HepG2 (cell line): ENCODE measurements at places on chromosomes 11 and 22. TPM values are rescaled to one million over a fixed set of nuclear protein-coding genes. Genes with fewer than 3 reads are reported as not detected.
A peak's percentile ranks its signal among the peaks of the same experiment; 100 is the strongest.

Gene CTSC
- polyA plus RNA-seq, result 151 and 210 TPM in 2 replicates

Gene DDX25
- 0.13 and 0.17 TPM in 2 replicates for polyA plus RNA-seq

Gene DLG2
- polyA plus RNA-seq, result 0.34 and 0.46 TPM in 2 replicates

GRCh38 chr11:118896472-118896913, 12.8 kb downstream of the CXCR5 start:
- DNase-seq, result no peak

DNA sequence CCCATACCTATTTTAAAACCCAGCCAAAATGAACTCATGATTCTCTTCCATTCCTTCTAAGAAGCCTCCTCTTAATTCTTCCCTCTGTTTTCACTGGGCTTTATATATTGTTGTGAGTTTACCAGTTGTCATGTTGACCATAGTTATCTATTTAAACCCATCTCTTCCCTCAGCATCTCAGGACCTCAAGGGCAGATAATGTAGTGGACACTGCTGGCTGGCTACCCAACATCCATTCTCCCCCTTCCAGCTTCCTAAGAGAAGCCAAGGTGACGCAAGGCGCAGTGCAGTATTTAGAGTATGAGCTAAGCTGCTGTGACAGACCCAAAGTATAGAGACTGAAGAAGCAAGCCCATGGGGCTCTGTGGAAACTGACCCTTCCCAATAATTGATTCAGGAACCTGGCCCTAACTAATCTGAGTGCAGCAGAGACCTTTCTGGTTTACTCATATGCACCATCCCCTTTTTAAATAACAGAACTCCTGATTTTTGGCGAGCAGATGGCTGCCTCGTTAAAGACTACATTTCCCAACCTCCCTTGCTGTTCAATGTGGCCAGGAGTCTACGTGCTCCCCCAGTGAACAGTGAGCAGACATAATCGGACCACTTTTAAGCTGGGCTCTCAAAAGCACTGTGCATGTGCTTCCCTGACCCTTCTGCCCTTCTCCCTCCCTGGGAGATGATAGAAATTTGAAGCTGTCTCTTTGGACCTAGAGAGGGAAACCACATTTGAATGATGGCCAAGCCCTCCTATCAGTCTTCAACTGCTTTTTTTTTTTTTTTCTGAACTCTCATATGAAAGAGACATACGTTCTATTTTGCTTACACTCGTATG, 28.1 kb upstream of the CREB3L1 start:
- DNase-seq, result no peak

DNA sequence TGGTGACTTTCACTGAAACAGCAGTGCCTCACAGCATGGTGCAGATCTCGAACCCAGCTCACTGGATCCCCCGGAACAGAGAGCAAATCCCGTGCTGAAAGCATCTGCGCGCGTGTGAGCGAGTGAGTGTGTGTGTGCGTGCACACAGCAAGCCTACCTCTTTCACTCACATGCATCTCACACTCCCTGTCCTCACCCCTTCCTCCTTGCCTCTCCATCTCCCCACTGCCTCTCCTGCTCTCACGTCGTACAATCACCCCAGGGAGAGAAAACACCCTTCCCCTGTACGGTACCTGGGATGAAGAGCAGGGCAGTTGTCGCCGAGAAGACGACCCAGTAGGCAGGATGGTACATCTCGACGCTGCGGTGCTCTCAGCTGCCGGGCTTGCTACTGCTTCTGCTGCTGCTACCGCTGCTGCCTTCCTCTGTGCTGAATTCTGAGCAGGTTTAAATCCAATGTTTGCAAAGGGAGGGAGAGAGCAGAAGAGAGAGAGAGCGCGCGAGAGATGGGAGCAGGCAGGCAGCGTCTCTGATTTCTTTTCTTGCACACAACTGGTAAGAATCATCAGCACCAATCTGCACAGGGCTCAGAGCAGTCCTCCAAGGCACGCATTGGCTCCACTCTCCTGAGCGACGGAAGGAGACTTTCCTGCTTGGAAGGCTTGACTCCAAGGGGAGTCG, at the start of gene OPCML:
Gene OPCML (minus strand): TSS at position 531 of the 681 bp plus-strand sequence.
- no peak for DNase-seq

DNA sequence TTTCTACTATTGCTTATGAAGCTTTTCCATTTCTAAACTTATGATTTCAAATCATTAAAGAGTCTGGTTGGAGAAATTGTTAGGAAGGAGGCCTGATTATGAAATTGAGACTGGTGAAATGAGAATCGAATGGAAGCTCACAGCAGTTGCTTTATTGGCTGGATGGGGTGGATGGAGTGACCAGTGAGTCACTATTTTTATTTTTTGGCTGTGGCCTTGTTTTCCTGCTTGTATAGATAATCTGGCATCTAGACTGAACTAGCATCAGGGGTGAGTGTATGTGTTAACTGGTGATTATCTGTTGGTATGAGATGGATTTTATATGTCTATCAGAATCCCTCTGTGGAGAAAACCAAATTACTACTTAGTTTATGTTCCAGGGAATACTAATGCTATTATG, 36.2 kb downstream of the UVRAG start:
- no peak for DNase-seq

DNA sequence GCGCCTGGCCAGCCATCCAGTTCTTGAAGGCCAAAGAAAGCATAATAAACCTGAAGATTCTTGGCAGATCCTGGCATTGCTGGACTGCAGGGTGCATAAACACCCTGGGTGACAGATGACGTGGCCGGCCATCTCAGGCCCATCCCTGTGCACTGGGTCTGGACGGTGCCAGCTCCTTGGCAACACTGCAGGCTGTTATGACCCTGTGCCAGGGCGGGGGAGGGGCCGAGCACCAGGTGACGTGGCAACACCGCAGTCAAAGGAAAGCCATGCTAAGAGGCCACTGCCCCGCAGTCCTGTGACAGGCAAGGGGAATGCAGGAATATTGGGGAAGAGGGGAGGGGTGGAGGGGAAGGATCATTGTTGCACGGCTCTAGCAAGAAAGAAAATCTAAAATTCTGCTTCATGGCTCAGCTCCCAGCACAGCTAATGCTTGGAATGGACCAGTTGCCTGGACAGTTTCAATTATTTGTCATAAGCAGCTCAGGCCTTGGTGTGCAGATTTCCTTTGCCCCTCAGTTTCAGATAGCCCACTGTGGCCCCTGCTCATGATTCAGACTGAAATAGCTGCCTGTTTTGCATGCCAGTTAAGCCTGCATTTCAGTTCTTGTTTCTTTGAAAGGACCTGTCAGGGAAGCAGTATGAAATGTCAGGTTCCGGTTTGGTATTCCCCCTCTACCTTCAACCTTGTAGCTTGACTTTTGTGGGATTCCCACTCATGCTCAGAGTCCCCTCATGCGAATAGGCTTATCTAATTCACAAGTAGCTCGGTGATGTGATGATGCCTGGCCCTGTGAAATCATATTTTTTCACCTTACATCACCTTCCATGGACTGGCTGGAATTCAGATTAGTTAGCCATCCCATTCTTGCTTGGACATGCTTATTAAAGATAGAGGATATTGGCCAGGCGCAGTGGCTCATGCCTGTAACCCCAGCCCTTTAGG, 29.7 kb upstream of the DDX6 start:
- DNase-seq, result no peak

DNA sequence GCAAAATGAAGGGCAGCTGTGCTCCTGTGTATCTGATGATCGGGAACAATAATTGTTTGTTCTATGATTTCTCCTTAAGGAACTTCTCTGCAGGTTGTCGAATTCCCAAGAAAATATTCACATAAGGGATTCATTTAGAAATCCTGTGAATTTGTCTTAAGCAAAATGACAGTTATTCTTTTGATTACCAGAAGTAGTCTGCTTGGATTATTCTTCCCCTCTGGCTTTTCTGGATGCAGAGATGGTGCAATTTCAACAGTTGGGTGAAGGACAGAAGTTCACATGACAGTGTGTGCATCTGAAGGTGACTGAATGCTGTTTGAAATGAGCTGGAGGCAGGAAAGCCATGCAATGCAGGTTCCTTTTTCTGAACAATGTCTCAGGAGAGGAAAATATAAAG, 137.2 kb upstream of the MTMR2 start:
- DNase-seq, result peak; percentile 27

GRCh38 chr11:75384438-75385080, 14.8 kb upstream of the RPS3 start:
- DNase-seq, result peak; percentile 50

DNA sequence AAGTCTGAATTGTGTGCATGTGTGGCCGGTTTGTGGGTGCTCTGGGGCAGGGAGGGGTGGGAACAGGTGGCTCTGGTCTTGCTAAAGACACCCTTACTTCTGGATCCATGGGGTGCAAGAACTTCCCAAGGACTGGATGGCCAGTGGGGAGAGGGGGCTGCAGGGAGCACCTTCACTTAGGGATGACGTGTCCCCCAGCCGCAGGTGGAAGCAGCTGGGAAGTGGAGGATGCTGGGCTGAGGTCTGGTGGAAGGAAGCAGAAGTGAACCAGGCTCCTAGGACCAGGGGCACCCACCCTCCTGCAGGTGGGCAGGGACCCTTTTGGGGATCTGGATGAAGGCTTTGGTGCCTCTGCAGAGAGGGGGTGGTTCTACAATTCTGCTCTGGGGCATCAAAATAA, 9.9 kb upstream of the MIEF1 start:
- no peak for DNase-seq

DNA sequence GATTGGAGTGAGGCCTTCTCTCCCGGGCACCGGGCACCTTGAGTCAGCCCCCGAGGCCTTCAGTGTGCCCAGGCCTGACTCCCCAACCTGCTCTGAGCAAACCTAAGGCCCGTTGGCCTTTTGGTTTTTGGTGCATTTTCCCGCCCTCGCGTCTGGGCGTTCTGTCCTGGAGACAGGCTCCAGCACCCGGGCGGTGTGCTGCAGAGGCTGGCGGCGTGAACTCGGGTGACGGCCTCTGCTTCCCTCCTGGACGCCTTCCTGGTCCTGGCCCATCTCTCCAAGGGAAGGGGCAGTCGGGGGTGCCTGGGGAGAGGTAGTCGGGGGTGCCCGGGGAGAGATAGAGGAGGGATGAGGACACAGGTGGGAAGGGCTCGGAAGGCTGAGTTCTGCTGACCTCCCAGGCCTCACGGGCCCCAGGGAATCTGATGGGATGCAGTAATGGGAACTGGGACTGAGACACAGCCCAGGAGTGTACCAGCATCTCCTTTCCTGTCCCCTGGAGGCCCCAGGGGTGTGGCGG, 1326.4 kb downstream of the BRD1 start:
- DNase-seq, result no peak

DNA sequence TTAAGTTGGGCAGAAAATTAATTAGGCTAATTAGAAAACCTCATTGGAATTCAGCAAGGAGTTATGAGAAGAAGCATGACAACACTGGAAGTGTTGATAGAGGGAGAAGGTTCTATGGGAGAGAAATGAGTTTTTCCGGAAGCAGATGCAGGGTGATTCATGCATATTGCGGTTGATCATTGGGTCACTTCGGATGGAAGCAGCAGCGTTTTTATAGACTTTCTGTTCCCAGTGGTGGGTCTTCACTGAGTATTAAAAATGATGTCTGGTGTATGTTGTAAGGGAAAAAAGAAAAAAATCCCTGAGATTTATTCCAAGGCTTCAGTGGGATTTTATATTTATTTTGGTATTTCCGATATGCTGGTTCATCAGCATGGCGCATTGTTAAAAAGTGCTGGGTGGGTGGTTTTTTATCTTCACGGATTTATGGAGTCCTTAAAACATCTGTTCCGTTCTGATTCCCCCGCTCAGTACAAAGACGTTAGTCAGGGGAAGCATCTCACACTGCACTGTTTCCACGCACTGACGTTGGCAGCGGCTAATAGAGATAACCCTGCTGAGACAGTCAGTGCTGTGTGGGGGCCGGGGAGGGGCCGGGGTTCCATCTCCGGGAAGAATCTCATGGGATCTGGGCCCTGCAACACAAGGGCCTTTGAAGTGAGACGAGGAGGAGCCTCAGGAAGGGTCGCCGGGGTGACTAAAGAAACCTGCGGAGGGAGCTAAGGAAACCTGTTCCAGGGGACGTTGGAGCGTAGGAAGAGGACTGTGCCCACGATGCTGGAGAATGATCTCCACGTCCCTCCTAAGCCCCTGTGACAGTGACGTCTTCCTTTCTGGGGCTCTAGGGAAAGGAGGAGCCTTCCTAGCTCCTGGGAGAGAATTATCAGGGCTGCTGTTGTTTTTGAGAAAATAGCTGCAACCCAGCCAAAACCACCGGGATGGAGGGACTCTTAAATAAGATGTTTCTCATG, 390.0 kb downstream of the NTM start:
- no peak for DNase-seq

DNA sequence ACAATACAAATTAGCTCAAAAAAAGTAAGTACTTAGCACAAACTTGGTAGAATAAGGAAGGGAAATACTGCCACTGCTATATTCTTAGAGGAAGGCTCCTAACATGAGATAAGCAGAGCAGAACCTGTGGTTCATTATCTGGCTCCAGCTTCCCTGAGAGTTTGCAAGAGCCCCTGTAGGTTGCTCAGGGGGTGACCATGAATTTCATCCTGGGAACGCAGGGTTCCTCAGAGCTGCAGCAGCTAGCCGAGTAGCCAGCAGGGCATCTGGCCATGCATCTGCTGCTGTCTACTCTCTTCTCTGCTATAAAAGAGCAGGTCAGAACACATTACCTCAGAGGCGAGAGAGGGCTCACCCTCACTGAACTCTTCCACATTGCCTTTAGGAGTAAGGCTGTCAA, 67.3 kb downstream of the TRPC6 start:
- no peak for DNase-seq
